ENCODE measurements at places on chromosomes 2 and 18. TPM values are rescaled to one million over a fixed set of nuclear protein-coding genes. Genes with fewer than 3 reads are reported as not detected.

DNA sequence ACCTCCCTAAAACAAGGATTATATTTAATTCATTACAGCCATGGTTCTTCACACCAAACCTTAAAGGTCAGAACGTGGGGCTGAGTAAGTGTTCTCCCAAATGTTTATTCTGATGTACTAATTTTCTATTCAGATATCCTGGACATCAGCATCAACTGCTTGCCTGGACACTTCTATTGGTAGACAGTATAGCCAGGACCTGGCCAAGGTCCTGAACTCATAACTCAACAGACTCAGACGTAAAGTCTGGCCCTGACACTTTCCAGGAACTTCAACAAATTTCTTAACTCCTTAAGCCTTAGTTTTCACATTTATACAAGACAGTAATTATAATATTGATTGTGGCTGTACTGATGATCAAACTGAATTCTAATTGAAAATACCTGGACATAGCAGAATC is 89.1 kb downstream of the AKAIN1 start:
- DNase-seq = no peak

The SULT1C4 gene
- 117 TPM for total RNA-seq

The ST6GAL2 gene
- 28.3 TPM for total RNA-seq

The ZAP70 gene
- 12.6 TPM for total RNA-seq

DNA sequence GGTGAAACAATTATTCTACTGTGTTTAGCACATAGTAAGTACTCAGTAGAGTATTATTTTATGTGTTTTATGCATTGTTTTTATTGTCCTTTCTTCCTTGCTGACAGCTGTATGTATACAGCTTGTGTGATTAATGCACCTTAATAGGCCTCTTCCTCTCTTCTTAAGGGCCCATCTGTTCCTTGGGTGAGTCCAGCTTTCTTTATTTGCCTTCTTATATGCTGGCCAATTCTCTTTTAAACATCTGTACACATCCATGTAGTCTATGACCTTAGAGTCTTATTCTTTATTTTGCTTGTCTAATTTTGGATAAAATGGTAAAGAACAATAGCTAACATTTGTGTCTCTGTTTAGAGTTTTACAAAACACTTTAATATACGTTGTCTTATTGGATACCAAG is 333.7 kb upstream of the MEIS1 start:
- DNase-seq = no peak

DNA sequence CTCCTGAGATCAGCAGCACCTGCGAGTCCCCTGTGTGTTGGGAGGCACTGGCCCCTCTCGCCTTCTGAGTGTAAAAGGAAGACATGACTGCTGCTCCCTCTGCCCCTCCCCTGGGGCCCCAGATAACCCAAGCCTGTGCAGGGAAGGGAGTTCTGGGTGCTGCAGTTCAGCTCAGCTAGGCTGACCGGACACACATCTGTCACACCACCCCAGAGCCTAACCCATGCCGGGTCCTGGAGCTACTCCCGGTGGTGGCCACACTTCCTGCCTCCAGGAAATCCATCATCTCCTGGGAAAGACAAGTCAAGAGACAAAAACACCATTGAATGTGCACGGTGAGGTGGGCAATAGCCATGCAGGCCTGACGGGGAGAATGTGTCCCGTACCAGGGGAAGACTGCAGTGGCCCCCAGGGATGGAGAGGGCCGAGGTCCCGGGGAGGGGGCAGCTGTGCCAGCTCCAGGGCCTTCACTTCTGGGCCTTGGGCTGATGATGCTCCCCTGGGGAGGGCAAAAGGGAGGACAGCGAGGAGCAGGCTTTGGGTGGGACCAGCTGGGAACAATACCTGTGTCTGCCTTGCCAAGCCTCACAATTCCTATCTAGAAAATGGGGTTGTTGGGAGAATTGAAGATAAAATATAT is 210.6 kb downstream of the TFCP2L1 start:
- no peak for DNase-seq

The CRACDL gene
- 18.4 TPM for total RNA-seq

The CAPN14 gene
- 0.14 TPM for total RNA-seq

- DNase-seq = peak; percentile 46
Observed at GRCh38 chr2:234863043-234863934, 88.5 kb upstream of the SH3BP4 start.

The FEV gene
- total RNA-seq = not detected

GRCh38 chr2:67076239-67076624 is 320.9 kb upstream of the ETAA1 start:
- no peak for DNase-seq

GRCh38 chr2:62883629-62884028 is 167.0 kb upstream of the OTX1 start:
- DNase-seq = no peak

The PROKR1 gene
- not detected for total RNA-seq

The TEX44 gene
- not detected for total RNA-seq

The SALL3 gene
- 0.17 TPM for total RNA-seq

GRCh38 chr2:150046211-150046610 is 441.3 kb downstream of the RND3 start:
- DNase-seq = no peak

The LYPD6B gene
- 98.5 TPM for total RNA-seq

The CRYGB gene
- total RNA-seq = not detected

DNA sequence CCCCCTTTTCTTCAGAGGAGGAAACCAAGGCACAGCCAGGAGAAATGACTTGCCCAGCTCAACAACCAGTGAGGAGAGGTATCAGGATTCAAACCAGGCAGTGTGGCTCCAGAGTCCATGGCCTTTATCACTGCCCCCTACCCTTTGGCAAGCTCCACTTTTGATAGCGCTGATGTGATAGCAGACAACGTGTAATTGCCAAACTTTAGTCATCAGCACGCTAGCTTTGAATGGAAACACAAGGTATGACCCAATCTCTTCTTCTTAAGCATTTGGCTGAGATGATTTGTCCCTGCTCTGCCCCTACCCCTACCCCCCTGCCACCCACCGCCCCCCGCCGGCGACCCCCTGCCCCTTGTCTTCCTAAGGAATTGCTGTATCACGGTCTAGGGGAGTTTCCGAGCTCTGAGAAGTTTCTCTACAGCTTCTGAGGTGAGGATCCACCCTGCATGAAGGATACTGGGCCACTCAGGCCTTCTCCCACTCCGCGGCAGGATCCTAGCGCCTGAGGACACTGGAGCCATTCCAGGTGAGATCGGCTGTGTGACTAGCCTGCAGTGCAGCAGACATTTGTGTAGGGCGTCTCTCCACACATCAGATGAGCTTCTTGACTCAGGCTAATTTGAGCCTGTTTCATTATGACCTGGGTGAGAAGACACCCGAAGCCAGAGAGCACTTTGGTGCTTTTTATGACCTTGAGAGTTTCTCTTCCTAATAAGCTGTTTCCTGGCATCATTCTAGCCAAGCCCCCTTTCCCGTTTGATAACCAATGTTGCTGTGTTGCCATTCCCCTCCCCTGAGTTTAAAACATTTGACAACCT is 75.1 kb upstream of the MAP4K4 start:
- no peak for DNase-seq

The ATP6V1C2 gene
- 0.26 TPM for total RNA-seq

- peak; percentile 35 for DNase-seq
Observed at GRCh38 chr2:12176623-12177454, 430.4 kb downstream of the LPIN1 start.

DNA sequence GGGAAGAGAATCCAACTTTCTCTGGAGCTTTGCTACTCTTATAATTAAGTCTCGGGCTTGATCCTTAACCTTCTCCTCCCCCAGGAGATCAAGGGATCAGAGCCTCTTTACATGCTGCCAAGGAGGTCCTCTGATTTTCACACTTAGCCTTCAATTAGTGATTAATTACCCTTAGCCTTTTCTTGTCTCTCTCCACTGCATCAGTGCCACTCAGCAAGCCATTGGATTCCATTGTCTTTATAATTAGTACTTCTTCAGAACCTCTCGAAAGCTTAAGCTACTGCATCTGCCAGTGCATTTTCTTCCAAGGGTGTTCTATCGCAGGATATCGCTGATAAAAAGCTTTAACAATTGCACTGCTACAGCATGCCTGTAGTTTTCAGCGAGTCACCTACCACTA is 477.0 kb upstream of the MEIS1 start:
- no peak for DNase-seq

DNA sequence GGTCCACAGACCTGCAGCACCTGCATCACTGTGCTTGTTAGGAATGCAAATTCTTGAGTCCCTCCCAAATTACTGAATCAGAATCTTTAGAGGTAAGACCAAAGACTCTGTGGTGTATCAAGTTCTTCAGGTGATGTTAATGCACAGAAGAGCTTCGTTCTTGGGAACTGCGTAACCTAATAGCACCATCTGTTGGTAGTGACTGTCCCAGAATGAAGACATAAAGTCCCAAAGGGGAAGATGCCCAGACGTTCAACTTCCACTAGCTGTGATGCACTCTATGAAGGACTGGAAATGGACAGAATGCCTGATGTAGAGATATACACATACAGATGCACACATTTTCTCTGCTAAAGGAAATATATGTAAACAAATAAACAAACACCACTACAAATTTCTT is 576.0 kb downstream of the LRP1B start:
- DNase-seq = peak; percentile 12

DNA sequence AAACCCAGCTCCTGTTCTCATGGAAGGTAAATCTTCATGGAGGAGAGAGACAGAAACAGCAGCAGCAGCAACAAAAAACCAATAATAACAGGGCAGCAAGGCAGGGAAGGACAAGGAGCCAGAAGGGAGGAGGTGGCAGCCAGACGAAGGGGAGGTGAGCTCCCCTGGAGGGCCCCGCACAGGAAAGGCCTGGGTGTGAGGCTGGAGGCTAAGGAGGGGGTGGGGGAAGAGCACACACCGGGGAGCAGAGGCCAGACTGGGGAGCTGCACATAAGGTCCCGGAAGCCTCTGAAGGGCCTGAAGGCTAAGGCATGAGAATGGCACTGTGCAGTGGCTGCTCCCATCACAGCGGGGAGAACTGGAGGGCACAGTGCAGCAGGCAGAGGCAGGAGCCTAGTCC is 94.8 kb upstream of the SMAD7 start:
- no peak for DNase-seq

DNA sequence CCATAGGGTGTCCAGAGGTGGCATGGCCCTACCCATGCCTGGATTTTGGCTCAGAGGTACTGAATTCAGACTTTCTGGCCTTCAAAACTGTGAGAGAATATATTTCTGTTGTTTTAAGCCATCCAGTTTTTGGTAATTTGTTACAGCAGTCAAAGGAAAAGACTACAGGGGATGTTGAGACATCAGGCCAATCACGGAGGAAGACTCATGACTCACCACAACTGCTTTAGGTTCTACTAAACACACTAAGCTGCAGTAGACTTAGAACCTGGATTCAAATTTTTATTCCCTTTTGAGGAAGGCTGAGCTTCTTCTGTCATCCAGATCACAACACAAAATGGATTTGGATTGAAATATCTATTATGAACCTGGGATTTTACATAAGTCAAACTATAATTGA is 12.0 kb upstream of the C2orf66 start:
- no peak for DNase-seq

The UCN gene
- 3.1 TPM for total RNA-seq

DNA sequence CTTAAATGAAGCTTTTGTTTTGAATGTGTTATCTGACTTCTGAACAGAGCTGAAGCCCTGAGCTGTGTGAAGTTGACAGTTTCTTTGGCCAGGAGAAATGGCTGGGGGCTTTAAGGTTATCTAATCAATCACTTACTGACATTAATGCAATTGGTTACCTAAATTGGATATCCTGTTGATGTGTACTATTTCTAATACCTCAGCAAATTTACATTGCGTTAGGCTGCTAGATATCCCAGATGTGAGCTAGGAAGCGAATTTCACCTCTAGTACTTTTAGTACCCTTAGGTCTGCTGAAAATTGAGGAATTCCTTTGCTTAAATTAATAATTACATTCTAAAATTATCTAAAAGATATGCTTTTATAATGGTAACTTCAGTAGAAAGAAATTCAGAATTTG is 102.0 kb downstream of the LCLAT1 start:
- no peak for DNase-seq

DNA sequence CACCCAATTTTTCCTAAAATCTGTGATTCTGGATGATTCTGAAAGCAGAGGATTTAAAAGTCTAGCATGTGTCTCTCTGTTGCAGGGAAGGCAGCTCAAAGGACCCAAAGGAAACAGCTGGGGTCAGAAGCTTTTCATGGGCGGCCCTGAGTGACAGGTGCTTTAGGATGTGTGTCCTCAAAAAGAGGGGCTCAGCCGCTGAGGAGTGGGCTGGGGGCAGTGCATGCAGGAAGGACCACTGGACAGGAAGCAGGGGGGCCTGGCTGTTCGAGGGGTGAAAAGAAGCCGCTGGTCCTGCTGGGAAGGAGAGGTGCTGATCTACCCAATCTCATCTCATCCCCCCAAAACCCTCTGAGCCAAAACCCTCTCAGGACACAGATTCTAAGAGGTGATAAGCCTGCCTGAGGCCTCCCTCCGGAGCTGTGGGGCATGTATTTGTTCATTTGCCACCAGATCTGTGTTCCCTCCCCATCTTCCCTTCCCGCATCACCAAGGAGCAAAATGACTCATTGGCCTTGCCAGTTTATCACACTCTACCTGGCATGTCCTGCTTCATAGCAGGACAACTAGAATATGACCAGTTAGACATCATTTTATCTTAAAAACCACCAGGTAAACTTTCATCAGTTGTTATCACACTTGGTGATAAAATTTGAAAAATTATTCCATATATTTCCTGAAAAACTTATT is 98.8 kb upstream of the MGAT4A start:
- no peak for DNase-seq

- DNase-seq = no peak
Observed at GRCh38 chr2:70896765-70897202, 38.9 kb upstream of the ATP6V1B1 start.

DNA sequence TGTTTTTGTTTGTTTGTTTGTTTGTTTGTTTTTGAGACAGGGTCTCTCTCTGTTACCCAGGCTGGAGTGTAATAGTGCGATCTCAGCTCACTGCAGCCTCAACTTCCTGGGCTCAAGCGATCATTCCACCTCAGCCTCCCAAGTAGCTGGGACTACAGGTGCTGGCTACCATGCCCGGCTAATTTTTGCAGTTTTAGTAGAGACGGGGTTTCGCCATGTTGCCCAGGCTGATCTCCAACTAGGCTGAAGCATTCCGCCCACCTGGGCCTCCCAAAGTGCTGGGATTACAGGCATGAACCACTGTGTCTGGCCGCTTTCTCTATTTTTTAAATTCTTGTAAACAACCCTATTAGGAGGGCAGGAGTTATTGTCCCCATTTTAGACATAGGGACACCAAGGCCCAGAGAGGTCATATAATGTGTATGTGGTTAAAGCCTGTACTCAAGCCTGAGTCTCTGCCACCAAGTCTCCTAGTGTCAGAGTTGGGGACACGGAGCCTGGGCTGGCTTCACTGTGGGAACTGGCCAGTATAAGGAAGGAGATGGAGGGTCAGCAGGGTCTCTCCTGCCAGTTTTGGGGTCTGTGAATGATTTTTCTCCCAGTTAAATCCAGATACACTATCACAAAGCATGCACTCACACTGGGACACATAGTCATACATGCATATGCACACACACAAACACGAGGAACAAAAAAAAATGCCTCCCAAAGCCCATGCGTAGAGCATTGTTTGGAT is 27.5 kb upstream of the MCFD2 start:
- DNase-seq = no peak

DNA sequence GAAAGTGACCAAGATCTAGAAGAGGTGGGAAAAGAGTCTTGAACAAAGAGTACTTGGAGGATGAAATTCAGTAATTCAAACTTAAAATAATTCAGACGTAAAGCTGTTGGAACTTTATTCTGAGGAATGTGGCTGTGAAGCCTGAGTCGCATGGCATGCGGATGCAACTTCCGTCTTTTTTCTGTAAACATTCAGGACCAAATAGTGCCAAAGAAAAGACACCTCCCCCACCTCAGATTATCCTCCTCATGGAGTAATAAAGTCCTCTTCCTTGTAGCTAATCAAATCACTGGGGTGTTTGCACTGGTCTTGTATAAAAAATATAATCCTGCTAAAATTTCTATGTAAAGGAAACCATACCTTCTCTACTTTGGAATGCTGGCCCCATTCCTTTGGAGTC is 790.4 kb downstream of the TSN start:
- DNase-seq = no peak
